ENCODE measurements at places on chromosomes 4 and X.
A peak's percentile ranks its signal among the peaks of the same experiment; 100 is the strongest.

- DNase-seq: peak; percentile 11
Measured at GRCh38 chr4:140637836-140638235, 69.1 kb upstream of the UCP1 start.

DNA sequence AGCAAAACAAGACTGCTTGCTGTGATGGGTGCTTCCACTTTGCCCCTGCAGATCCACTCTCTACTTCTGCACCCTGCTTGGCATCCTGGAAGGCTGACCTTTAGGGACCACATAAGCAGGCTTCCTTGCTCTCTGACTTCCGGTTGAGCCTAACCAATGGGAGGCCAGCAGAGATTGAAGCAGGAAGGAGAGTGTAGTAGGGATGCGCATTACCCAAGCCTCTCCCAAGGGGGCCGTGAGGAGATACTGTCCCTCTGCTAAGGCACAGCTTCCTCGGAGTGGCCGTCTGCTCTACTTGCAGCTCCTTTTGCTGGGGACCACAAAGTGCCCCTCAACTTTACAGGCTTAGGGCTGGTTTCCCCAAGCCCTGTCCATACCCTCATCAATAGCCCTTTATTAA, 624.3 kb upstream of the TENM3 start:
- DNase-seq: no peak

- no peak for DNase-seq
Measured at GRCh38 chr4:111602848-111603247, 542.4 kb upstream of the FAM241A start.

DNA sequence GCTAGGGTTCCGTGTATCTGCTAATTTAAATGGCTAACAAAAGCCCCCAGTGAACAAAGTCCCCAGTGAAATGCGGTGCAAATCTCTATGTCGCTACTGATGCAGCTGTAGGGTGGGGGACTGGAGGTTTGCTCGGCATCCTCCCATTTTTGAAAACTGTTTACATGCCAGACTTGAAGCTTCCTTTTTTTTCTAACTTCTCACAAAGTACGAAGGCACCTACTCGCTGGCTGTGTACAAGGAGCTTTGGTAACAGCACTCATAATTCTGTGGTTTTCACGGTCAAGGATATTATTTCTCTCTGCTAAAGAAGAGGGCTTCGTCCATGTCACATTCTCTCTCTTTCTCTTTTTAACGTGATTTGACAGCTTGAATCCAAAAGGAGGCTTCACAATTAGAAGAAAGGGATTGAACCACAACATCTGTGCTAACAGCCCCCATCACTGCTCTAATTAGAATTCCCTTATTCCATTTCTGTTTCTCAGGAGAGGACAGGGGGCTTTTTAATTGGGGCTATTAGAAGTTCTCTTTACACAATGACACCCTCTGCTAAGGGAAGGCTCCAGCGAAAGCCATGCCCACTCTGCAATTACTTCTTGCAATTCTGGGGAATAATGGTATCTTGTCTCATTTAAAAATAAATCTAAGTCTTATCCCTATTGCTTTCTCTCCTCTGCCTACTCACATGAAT, 46.7 kb downstream of the TMEM156 start:
- no peak for DNase-seq

GRCh38 chr4:37597034-37597433, 89.1 kb downstream of the RELL1 start:
- no peak for DNase-seq

DNA sequence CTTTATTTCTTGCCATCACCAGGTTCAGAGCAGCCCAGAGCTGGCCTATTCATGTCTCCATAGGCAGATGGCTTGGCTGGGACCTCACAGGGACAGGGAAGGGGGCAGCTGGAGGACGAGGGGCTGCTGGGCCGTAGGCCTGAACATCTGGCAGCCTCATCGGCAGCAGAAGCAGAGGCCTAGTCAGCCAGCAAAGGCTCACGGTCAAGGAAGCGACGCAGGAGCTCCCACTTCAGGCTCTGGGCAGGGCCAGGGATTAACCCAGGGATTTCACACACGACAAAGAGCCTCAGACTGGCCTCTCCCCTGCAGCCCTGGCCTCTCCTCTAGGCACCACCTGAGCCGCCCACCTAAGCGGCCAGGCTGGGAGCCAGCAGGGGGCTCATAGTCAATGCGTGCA, 46.0 kb upstream of the MAN2B2 start:
- no peak for DNase-seq

DNA sequence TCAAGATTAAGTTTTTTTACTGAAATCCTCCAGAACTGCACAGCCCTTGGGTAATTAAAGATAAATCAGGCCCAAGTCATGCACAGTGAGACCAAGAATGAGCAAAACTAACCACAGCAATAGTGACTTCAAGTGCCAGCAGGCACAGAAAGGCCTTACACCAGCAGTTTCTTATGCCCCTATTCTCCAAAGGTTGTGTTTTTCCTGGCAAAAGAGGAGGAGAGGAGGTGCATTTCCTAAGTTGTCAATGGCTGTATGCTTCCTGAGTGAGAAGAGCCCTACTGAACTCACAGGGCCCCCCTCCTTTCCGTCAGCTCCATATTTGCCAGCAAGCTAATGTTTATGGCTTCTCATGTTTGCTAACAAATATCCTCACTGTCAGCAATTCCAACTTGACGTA, 418.7 kb upstream of the INTU start:
- no peak for DNase-seq

GRCh38 chr4:101286663-101287062, 60.7 kb downstream of the PPP3CA start:
- DNase-seq: no peak

DNA sequence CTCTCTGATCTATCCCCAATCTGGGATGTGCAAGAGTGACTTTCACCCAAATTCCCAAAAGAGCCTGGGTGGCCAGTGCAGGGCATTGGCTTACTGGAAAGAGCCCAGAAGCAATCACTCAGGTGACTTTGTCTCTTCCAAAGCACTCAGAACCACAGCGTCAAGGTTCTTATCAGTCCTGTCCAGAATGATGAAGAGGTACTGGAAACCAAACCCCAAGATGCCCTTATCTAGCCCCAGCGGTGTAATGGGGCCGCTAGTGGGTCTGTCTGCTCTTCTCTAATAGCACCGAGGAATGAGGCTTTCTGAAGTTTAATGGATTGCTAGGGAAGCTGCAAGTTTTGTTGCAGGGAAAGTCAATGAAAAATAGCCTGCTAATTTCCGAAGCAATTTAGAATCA, 21.6 kb downstream of the CLNK start:
- no peak for DNase-seq

GRCh38 chr4:51859476-51860031, 16.6 kb downstream of the DCUN1D4 start:
- DNase-seq: no peak

DNA sequence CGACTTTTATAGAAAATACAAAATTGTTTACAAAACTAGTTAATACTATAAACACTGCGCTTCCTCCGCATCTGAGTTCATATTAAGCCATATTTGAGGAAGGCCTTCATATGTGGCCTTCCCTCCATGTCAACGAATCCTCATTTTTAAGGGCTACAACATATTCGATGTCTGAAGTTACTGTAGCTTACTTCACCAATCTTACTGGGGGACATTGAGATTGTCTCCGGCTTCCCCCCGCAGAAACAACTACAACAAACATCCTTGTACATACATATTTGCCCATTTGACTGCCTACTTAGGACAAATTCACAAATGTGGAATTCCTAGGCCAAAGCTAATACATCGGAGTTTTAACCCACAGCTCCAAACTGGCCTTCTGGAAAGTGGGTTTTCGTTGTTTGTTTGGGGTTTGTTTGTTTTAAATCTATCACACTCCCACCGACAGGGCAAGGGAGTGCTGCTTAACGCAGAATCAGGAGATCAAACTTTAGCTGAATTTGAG, 581 bp upstream of the FAM114A1 start:
- DNase-seq: no peak

GRCh38 chr4:141643557-141643956, 7.2 kb downstream of the IL15 start:
- DNase-seq: no peak

- no peak for DNase-seq
Measured at GRCh38 chr4:169346840-169347239, 76.1 kb upstream of the SH3RF1 start.

DNA sequence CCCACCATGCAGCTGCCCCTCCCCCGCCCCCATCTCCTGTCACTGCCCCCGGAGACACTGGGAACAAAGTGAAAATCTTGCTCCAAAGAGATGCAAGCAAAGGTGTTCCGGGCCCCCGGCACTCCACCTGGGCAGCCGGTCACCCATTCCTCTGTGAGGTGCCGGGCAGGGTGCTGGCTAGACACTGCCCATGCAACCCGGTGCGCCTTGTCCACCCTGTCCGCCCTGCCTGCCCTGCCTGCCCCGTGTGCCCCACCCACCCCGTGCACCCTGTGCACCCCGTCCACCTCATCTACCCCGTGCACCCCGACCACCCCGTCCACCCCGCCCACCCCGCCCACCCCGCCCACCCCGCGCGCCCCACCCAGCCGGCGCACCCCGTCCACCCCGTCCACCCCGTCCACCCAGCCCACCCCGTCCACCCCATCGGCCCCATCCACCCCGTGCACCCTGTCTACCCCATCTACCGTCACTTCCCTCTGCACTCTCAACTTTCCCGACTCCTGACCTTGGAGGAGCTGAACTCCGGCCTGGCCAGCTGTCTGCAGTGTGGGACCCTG, 31.9 kb upstream of the FGFR3 start:
- DNase-seq: no peak

DNA sequence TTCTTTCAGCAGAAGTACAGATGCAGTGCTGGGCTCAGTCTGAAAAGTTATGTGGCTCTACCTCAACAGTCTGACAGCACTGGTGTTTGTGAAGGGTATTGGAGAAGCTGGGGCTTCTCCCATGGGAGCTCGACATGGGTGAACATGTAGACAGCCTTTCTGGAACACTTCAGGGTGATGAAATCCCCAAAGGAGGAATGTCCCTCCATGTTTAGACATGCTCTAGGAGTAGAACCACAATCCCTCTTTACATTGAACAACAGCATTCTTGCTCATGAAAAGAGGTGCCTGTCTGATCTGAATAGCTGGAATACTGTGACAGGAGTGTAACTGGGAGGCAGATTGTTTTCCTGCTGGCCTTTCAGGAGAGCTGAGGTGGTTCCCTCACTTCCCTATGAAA, 53.8 kb upstream of the NAP1L2 start:
- DNase-seq: no peak

- DNase-seq: no peak
Measured at GRCh38 chr4:171017593-171017992, 795.6 kb upstream of the GALNTL6 start.

- no peak for DNase-seq
Measured at GRCh38 chrX:32673193-32673592, 538.2 kb downstream of the DMD start.

DNA sequence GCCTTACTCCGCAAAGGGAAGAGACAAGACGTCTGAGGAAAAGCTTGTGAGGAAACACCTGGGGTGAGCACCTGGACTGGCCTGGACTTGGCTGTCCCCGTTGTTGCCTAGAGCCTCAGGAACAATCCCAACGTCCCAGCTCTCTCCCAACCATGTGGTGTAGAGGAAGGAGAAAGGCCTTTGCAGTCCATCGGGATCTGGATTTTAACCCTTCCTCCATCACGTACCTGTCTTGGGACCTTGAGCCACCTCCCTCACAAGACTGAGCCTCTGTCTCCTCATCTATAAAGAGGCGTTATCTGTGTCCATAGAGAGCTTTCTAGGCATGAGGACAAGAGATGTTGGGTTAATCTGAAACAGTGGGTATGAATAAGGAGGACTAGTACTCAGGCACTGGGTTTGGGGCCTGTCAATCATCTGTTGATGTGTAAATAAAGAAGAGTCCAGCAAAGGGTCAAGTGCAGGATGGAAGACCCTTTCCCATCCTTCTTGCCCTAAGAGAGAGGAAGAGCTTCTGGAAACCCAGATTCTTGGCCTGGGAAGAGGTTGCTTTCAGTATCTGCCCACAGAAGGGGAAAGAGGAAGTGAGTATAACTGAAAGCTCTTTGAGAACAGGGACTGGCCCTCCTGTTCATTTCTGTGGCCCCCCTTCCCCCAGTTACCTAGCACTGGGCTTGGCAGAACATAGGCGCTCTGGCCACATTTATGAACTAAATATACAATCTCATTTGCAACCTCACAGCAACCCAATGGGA, 137.1 kb downstream of the PJA1 start:
- no peak for DNase-seq

DNA sequence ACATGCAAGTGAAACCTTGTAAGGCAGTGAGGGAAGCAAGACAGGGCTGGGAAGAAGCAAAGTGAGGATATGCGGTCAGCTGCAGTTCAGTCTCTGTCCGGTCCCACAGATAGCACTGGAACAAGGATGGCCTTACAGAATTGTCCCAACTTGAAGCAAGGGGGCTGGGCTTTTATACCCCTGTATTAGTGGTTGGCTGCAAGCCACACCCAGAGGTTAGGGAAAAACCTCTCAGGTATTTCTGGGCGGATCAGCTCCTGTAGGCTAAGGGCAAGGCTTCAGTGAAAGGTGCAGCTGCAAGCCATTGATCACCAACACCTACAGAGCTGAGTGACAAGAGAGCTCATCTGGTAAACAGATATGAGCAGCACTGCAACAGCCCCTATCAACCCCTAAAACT, 89.0 kb downstream of the KDR start:
- DNase-seq: no peak

GRCh38 chr4:184477201-184477999, 3.0 kb upstream of the IRF2 start:
- DNase-seq: no peak
